Left lung (tissue), 14 donors: ENCODE measurements at places on chromosomes 4 and X.
A peak's percentile ranks its signal among the peaks of the same experiment; 100 is the strongest.

DNA sequence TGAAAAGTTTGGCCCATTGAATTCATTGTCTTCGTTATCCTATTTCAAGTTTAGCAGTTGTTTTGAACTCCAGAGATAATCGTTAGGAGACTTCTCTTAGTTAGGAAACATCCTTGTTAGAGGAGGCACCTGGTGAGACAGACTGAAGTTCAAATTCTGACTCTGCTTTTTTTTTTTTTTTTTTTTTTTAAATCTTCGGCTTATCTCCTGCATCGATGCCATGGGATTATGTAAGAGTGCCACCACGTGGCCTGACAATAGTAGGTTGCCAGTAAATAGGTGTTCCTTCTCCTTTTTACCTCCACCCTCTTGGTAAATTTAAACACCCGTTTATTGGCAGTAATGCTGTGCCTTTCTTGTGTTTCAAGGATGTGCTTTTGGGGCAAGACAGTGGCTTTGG lies 149.3 kb downstream of the SOWAHB start:
- no peak for DNase-seq

DNA sequence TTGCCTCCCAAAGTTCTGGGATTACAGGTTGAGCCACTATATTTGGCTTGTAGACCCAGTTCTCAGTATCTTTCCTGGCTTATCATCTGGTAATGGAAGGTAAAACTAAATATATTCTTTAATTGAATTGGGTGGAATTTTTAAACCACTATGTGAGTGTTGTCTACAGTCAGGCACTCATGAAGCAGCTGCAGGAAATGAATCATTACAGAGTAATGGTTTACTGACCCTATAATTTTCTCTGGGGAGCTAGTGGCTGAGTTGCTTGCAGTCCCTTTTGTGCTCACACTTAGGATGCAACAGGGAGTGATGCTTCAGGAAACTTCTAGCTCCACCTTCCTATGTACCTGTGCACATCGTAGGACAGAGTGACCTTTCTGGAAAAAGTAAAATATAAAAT lies 4.1 kb upstream of the UGT2B7 start:
- DNase-seq, result no peak

GRCh38 chr4:81528200-81528599 lies 56.5 kb upstream of the RASGEF1B start:
- no peak for DNase-seq

- peak; percentile 98 for DNase-seq
These were observed at the start of gene GRSF1 for GRCh38 chr4:70839589-70840093. Gene GRSF1, minus strand, starts transcription at chr4:70839890. Its CDS starts 63 bp downstream, at chr4:70839827.

DNA sequence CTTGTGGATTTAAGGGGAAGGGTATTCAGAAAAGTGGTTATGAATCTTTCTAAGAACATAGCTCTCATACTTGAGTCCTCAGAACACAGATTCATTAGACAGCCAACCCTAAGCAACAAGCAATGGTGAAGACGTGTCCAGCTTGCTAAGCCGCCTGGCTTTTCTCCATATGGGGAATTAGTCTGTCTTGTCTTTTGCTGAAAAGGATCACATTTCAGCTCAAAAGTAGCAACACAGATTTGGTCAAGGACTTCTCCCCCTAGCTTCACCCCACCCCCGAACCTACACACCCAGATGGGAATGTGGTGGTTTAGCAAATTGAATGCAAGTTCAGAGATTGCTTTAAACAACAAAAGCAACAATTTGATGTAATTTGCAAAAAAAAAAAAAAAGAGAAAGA lies 103.3 kb upstream of the RASGEF1B start:
- DNase-seq, result peak; percentile 39

DNA sequence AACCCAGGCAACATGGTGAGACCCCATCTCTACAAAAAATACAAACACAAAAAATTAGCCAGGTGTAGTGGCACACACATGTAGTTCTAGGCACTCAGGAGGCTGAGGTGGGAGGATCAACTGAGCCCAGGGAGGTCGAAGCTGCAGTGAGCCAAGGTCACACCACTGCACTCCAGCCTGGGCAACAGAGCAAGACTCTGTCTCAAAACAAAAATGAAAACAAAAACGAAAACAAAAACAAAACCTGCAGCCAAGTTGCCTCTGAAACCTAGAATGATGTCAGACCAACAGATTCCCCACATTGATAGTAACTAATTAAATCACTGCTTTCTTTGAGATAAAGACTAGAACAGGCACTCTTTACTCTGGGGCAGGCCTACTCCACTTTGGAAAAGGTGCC lies 104.5 kb downstream of the AMELX start:
- no peak for DNase-seq

DNA sequence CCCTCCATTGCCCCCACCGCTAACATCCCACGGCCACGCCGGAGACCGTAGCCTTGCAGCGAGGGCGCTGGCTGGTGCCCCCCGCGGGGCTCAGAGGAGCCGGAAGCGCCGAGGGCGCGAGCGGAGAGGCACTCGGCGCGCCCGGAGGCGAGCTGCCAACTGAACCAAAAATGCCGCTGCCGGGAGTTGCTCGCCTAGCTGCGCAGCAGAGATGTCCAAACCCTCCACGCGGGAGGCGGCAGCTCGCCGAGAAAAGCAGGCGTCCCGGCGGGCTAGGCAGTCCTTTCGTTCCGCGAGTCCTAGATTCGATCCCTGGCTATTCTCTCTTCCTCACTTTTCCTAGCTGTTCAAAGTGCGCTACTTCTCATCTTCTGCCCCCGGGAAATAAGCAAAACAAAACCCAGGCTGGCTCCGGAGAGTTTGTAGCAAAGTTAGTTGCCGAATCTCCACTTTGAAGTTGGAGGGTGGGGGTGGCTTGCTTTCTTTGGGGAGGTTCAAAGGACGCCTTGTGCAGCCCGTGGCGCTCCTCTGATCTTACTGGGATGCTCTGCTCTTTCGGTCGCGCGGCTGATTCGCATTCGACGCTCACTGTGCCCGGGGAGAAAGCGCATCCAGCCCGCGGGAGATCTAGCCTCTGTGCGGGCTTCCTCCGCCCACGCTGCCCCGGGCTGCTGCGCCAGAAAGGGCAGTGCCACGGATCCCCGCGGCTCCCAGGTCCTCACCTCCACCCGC lies 723 bp downstream of the NKX6-1 start:
- no peak for DNase-seq

DNA sequence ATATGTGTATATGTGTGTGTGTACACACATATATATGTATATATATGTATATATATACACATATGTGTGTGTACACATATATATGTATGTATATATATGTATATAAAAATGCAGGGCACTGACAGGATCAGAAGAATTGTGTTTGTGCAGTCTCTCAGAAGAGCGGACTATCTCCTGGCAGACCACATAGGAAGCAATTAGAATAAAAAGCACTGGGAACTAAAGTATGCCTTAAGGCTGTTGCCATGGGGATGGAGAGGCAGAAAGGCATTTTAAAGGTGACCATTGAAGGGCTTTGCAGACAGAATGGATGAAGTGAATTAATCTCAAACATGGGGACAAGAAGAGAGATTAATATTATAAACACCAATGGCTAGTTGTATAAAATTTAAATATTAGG lies 33.7 kb upstream of the USP51 start:
- no peak for DNase-seq

DNA sequence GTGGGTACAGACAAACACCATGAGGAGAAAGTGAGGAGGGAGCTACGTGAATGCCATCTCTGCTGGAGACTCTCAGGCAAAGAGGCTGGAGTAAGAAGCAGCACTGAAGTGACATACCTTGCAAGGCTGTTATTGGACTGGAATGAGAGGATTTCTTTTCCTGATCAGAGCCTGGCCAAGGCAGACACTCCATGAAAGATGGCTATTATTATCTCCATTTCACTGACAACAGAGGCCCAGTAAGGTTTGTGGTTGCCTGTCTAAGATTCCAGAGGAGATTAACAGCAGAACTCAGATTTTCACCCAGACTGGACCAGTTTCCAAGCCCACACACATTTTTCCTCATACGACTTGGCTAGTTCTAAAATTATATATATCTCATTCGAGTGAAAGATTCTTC lies 162.0 kb upstream of the EOLA2 start:
- no peak for DNase-seq

DNA sequence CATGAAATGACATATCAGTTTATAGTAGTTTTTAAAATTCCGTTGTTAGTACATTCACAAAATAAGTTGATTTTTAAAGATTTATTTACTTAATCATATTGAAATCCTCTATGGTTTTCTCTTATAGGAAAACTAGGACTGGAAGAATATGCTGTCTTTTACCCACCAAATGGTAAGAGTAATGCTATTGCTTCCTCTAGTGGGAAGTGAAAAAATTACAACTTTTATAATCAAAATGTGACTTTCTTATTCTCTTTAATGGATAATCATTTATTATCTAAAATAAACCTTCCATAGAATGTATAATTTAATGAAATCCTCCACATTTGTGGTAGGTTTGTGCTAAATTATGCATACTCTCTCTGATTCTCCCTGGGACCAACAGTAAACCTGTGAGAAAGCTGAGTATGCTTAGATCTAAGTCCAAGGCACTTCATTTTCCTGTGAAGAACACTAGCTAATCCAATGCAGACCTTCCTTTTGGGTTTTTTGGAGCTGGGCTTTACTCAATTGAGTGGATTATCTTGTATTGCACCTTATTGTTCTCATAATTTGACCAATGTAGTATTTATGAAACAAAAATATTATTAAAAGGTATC lies 136.2 kb downstream of the TBC1D19 start:
- no peak for DNase-seq

DNA sequence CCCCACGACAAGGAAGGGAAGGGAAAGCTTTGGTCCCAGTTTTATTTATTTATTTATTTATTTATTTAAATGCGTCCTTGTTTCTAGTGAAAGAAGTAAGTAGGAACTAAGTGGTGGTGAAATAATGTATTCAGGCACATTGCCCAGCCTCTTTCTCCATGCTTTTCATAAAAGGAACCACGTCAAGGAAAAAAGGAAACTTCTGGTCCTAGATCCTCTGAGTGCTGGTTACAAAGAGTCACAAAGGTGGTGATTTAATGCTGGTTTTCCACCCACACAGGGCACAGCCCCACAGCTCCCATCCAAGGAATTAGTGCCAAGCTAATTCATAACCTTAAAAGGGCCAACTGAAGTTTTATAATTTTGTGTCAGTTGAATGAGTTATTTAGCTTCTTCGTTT lies 206.6 kb upstream of the GYPA start:
- DNase-seq, result no peak

- no peak for DNase-seq
These were observed 22.8 kb upstream of the FMR1NB start for GRCh38 chrX:147958291-147958690.

GRCh38 chr4:108693211-108693610 lies 42.8 kb downstream of the OSTC start:
- no peak for DNase-seq

GRCh38 chrX:926070-926469 lies 286.4 kb downstream of the CRLF2 start:
- DNase-seq, result no peak

- DNase-seq, result no peak
These were observed 1.8 kb downstream of the RNF128 start for GRCh38 chrX:106728337-106728736.

- DNase-seq, result no peak
These were observed 141.8 kb downstream of the RASL11B start for GRCh38 chr4:53003959-53004358.

DNA sequence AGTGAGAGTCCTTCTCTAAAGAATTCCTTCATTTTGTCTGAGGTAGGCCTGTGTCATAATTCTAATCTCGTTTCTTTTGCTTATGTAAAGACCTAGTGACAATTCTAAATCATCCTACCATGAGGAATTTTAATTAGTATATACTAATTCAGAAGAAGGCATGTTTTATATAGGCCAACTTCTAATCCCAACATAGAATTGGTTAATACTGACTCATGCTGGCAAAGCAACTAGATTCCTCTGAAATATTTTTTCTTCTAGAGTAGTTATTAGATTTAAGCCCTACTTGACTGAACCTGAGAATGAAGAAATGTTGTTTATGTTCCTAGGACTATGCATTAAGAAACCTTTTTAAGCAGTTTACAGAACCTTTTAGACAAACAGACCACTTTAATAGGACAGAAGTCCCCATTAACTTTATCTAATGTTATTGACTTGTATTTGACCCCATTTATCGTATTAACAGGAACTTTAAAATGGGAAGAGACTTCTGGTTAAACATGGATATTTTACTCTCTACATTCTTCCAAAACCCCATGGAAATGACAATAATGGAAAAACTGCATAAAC lies 56.1 kb upstream of the EIF1AX start:
- no peak for DNase-seq

DNA sequence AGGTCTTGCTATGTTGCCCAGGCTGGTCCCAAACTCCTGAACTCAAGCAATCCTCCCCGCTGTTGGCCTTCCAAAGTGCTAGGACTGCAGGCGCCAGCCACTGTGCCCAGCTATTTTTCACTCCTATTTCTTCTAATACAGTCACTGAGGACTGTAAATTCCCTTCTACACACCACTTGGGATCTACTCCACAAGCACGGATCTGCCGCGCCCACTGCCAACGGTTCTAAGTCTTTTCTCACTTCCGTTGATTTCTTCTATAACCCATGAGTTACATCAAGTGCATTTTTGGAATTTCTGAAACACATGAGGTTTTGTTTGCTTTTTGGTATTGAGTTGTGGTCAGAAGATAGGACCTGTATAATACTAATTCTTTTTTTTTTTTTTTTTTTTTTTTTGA lies 48.6 kb downstream of the FAM53A start:
- DNase-seq, result peak; percentile 60

DNA sequence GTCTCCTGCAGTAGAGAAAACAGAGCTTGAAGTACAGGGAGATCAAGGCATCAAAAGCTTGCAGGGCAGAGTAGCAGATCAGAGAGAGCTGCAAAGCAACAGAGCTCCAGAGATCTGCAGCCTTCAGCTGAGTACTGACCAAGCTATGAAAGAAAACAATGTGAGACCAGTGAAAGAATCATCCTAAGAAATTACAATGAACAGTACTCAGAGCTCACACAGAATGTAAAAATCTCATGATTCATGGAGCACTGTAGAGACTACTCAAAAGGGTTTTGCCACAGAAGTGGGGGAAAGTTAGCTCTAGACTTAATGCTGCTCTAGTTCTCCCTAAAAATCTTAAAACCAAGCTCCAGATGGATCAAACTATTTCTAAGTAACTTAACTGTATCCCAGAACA lies 80.0 kb upstream of the MAB21L2 start:
- DNase-seq, result no peak

GRCh38 chr4:89929425-89930159 lies 34.9 kb downstream of the MMRN1 start:
- no peak for DNase-seq

DNA sequence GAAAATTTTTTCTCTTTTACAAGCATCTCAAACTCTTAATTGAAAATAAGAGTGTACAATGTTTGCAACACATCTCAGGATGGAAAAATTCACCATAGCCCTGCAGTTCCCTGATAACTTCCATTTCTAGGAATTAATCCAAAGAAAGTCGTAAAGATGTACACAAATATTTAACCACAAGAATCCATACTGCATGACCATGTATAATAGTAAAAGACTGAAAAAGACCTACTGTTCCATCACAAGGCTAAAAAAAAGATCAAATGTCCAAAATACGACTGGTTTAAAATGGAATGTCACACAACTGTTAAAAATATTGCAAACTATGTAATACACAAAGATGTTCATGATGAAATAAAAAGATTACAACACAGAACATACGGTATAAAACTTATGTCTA lies 32.1 kb downstream of the HUWE1 start:
- DNase-seq, result no peak

GRCh38 chr4:147916351-147916750 lies 184.5 kb downstream of the ARHGAP10 start:
- no peak for DNase-seq
